ENCODE measurements at places on chromosomes 4 and X.

- peak; percentile 9 for DNase-seq
Measured at GRCh38 chrX:24153178-24153795, 3.8 kb downstream of the ZFX start.

GRCh38 chr4:113116414-113117357, 67.2 kb downstream of the ANK2 start:
- no peak for DNase-seq

DNA sequence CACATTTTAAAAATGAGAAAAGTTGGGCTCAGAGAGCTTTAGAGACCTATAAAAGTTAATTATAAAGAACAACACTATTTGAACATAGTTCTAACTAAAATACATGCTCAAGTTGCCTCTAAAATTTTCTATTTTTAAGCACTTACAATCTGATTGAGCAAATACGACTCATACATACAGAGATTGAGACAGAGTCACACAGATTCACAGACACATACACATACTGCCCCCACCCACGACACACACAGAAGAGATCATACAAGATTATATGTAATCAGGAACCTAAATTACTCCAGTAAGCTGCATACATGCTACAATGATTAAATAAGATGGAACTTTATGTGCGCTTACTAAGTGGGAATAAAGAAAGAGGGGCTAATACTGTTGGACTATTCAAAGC, 2.7 kb upstream of the ASB5 start:
- no peak for DNase-seq

DNA sequence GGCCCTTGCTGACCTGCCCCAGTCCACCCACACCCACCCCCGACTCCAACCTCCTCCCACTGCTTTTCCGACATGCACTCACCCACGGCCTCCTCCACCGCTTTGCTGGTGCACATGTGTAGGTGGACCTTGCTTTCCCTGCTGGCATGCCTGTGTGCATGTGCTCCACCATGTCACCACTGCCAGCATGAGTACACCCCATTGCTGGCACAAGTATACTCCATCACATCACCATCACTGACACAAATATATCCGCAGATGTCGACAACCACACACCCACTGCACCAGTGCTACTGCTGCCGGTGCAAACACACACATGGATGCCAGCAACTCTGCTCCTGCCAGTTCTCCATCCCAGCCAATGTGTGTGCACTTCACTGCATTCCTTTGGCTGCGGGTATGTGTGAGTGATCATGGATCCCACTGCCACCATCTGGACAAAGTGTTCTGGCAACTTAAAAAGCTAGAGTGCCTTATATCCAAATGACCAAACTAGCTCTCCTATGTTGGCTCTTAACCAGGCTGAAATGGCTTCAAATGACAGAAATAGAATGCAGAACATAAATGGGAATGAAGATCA, 1072.3 kb downstream of the RAPGEF2 start:
- DNase-seq, result no peak

- DNase-seq, result no peak
Measured at GRCh38 chrX:152861116-152861515, 30.3 kb downstream of the NSDHL start.

DNA sequence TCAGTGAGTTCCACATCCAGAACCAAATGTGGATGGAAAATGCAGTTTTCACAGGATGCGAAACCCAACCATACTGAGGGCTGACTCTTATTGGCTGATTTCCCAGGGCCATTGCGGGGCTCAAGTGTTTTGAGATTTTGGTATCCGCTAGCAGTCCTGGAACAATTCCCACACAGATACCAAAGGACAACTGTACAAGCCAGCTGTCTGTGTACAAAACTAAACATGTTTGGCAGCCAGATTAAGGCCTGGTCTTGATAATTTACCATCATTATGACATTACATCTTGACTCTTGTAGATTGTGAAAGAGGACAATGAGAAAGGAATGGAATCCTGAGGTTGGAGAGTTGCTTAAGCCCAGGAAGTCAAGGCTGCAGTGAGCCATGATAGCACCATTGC, 121.9 kb downstream of the DKK2 start:
- no peak for DNase-seq

GRCh38 chr4:144819591-144819990, 173.6 kb downstream of the HHIP start:
- DNase-seq, result no peak

GRCh38 chr4:74111306-74111975, 12.4 kb upstream of the CXCL2 start:
- no peak for DNase-seq

- DNase-seq, result no peak
Measured at GRCh38 chr4:76607266-76607799, 172.3 kb downstream of the SHROOM3 start.

DNA sequence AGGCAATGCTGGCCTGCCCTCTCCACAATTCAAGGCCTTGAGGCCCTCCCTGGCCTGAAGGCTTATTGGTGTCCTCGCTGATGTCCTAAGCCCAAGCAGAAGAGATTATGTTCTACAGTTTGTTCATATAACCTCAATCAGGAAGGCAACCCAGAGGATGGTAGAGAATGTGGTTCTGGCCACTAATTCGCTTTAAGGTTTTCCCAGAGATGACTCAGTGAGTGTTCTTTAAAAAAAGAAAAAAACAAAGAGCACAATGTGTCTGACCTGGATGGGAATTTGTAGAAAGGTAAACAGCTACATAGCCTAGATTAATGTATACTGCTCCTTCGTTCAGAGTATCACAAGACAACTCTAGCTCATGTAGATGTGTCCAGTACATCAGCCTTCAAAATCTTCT, 66.0 kb downstream of the MANBA start:
- DNase-seq, result no peak

GRCh38 chr4:188246488-188246887, 107.2 kb downstream of the TRIML1 start:
- DNase-seq, result no peak

DNA sequence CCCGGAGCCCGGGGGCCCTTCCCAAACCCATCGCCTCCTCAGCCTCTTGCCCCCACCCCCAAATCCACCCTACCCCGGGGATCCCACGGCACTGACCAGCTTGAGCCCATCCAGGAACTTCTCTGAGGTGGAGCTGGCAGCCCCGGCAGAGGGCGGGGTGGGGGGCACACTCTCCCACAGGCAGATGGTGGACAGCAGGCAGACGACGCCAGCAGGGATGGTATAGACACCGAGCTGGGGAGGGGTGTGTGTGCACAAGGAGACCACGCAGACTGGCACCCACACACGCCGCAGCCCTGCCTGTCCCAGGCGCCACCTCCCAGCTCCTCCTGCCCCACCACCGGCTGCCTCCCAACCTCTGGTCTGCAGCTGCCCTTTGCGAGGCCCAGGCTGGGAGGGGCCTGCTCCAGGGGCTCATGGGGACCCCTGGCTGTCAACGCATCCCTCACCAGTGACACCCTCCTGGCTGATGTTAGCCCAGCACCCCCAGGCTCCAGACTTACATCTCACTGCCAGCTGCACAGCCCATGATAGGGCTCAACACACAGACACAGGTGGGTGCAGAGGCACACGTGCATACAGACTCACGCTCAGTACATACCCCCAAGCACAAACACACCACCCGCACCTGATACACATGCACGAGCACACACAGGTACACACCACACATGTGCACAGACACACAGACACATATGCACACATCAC, 4.2 kb downstream of the SLC49A3 start:
- DNase-seq, result no peak

DNA sequence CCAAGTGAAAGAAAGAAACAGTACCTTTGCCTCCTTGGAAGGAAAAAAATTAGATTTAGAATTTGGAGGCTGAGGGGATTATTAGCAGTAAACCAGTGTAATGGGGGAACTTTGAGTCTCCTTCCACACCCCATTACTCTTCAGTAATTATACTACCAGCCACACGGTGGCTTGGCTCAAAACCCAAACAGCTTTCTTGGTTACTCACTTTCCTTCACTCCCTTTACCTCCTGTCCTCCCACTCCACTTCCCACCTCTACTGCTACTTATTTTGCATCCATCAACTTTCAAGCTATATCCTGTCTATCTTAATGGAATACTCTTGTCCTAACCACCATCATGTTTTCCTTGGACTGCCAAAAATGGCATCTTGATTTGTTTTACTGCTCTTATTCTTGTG, 310.6 kb upstream of the AADAT start:
- DNase-seq, result no peak

GRCh38 chr4:70629469-70630090, 1.0 kb downstream of the ENAM start:
- no peak for DNase-seq

DNA sequence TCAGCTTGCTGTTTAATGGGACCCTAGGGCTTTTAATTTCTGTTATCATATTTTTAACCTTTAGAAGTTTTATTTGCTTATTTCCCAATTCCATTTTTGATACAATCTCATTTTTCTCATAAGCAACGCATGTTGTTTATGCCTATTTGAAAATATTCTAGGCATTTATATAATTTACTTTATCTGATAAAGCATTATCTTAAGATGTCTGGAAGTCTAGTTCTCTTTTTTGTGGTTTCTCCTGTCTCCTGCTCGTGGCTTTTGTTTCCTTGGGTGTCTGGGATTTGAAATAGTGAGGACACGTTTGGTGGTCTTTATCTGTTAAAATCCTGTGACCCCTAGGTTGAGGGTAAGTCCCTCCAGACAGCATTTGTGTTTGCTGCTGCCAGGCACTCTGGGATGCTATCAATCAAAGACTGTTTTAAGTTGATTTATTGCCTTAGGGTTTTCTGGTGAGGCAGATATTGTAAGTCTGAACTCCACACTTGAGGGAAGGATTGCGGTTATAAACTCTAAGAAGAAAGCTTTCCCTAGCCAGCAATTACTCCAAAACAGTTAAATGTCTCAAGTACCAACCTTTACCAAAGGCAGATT, 208.0 kb downstream of the PRDM5 start:
- DNase-seq, result no peak

DNA sequence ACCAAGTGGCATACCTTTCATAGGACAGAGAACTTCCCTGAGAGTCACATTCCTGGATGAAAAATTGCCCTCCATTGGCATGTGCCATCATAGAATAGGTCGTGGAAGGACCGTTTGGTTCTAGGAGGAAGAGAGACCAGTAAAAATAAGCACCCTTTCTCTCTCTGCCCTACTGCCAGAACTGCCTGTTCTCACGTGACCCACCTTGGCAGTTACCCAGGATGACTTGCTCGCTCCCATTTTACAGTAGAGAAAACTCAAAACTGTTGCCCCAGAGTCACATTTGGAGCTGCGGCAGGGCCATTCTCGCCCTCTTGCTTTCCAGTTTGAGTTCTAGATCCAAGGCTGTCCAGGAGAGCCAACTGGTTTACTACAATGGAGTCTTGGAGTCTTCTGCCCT, 1.1 kb upstream of the NLGN3 start:
- DNase-seq, result no peak

DNA sequence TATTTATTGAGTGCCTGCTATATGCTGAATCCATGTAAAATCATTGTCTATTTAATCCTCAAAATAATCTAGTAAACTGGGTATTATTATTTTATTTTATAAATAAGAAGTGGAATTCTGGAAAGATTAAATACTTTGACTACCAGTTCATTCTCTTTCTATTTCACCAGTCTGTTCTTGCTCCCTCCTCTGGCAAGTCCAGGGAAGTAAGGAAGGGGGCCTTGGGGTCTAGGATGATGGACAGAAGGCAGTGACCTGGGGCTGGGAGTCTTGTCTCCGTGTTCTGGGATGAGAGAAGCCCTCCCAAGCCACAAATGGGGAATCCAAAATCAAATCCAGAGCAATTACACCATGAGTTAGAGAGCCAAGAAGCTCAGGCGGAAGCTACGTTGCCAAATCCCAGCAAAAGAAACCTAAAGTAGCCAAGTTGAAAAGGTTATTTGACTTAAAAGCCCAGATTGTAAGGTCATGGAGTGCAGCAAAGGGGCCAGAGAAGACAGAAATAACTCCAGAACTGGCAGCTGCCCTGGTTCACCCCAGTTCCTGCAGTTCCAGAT, 28.3 kb upstream of the PARM1 start:
- no peak for DNase-seq

DNA sequence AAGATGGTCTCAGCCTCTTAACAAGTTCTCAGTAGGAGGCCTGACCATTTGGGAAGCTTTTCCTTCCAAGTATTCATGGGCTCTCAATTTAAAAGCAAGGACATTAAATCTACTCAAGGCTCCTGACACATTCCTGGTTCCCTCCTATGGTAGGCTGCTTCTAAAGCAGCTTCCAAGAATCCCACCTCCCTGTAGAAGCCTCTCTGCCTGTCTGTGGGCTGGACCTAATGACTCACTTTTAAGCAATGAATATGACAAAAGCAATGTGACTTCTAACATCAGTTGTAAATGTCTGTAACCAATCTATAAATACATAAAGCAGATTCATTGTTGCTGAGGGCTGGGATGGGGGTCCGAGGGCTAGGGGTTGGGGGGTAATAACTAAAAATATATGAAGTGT, 99.5 kb upstream of the FAM9B start:
- DNase-seq, result no peak

DNA sequence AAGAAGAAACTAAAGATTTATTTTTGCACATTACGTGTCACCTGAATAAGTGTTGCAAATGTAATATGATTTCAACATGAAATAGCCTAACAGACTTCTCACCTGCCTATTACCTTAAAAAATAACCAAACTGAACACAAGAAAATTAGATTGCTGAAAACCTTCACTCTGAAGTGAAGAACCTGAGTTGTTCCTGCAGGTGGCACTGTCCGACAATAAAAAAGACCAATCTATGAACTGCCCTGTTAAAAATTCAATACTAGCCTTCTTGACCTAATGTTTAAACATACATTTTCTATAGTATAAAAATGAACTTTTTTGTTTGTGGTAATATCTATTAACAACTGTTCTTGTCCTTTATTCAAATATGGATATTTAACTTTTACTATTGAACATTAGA, 69.2 kb upstream of the PNPLA4 start:
- peak; percentile 32 for DNase-seq

- no peak for DNase-seq
Measured at GRCh38 chr4:157895205-157895604, 277.6 kb downstream of the GASK1B start.

DNA sequence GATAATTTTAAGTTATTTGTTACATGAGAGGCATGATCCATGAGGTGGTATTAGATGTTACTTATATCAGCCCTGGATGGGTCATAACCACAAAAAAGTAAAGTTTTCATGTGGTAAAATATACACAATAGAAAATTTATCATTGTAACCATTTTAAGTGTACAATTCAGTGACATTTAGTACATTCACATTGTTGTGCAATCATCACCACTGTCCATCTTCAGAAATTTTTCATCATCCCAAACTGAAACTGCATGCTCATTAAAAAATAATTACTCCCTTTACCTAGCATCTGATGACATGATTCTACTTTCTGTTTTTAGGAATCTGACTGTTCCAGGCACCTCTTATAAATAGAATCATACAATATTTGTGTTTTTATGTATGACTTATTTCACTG, 11.2 kb downstream of the GK2 start:
- DNase-seq, result no peak

All from naive thymus-derived CD8-positive, alpha-beta T cell (primary cell).